ENCODE measurements at places on chromosomes 12 and 14.
A peak's percentile ranks its signal among the peaks of the same experiment; 100 is the strongest.

DNA sequence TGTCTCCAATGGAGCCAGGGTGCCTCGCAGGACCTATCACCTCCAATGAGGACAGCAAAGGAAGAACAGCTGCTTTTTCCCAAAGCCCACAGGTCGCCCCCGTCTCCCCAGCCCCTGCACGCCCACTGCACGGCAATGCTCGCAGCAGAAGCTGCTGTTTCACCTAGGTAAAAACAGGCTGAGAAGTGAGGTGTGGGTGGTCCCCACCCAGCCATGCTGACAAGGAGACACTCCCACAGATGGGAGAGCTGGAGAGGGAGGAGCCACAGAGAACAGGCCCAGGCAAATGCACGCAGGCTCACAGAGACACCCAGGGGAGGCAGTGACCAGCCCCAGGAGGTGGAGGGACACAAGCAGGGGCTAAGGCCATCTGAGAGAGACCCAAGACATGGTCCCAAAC lies 10.4 kb downstream of the CFAP73 start:
- no peak for DNase-seq

DNA sequence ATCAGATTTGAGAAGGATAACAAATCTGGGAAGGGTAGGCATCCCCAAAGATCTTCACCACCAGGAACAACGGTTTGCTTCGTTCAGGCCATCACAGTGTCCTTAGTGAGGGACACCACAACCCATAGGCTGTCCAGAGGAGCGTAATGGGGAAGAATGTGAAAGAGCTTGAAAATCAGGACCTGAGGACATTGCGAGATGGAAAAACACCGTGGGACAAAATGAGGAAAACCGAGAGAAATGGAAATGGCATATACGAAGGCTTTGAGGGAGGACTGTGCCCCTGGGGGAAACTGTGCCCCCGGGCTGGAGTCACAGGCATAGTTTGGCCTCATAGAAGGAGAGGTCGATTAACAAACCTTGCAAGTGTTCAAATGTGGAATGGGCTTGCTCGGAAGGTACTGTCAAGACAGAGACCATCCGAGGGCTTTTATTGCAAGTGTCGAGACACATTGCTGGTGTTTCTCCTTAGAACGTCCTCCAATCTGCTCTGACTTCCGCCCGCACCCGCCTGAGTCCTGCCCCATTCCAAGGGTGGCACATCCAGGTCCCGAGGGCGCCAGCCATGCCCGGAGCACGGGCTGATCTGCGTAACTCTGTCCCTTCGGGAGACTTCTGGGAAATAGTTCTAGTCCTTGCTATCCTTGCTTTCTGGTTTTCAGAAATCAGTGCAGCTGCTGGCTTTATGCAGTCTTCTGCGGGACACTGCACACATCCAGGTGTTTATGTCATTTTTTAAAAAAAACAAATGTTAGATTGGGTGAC lies 885 bp upstream of the PALS1 start:
- peak; percentile 4 for DNase-seq

DNA sequence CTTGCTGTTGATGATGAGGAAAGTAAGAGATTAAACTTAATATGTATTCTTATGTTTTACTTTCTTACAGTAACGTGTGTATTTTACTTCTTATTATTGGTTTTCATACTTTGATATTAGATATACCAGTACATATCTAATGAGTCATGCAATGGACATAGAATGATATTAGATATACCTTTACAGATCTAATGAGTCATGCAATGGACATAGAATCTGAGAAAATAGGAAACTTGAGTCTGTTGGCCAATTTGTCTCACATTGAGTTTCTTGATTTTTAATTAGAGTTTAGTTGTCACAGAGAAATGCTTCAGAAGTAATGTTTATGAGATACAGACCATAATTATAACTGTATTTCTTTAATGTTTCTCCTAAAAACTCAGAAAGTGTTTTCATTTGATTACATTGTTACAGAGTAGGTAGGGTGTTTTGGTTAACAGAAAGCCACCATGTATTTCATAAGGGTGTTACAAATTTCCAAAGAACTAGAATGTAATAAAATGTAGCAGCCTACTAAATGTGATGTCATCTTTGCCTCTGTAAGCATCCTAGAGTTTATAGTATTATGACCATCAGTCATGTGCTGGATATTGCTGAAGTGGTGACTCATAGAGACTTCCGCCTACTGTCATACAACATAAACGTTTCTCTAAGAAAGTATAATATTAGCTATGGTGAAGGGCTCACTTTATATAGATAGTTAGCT lies 3.0 kb downstream of the GAS2L3 start:
- no peak for DNase-seq

- DNase-seq: no peak
Measured at GRCh38 chr12:46786774-46787173, 39.0 kb downstream of the SLC38A4 start.

DNA sequence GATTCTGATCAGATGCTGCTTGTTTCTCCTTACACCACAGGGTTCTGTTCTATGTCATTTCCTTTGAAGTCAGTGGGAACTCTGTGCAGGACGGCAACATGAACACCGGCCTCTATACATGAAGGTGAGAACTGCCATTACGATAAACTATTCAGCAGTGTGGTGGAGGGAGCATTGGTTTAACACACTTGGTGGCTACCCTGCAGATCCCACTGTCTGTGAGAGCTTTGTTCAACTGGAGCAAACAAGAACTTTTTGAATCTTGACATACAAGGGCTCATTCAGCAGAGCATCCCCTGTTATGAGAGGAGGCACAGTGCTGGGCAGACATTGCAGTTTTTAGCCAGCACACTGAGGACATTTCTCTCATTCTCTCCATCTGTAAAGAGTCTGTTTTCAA lies 10.7 kb upstream of the FRS2 start:
- no peak for DNase-seq

DNA sequence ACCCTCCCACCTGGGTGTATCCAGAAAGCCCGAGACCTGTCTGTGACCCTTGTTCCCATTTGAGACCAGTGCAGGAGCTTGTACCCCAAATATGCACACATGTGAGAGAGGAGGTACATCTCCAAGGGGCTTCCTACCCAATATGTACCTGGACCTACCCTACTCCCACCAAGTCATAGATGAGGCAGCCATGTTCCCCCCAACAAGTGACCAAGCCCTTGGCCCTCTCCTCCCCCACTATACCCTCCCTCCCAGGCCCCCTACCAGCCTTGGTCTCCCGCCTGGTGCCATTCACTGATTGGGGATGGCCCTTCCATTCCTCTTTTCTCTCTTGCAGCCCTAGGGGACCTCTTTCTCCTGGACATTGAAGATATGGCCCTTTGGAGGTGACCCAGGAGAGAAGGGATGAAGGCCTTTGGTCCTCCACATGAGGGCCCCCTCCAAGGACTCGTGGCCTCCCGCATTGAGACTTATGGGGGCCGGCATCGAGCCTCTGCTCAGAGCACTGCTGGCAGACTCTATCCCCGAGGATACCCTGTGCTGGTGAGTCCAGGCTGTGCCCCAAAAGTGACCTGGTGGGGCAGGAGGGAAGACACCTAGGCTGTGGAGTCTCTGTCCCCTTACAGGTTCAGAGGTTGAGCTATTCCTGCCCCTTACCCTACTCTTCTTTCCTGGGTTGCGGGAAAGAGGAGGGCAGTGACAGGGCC lies 1.5 kb downstream of the PLEKHG6 start:
- no peak for DNase-seq

GRCh38 chr14:25136811-25137210 lies 86.9 kb upstream of the STXBP6 start:
- DNase-seq: no peak

GRCh38 chr12:52214421-52214802 lies 18.6 kb upstream of the KRT7 start:
- DNase-seq: no peak

- no peak for DNase-seq
Measured at GRCh38 chr14:93212432-93212831, 5.4 kb downstream of the UBR7 start.

GRCh38 chr14:78136695-78137094 lies 33.5 kb upstream of the NRXN3 start:
- DNase-seq: no peak

GRCh38 chr12:84561351-84561750 lies 351.2 kb downstream of the SLC6A15 start:
- no peak for DNase-seq

- no peak for DNase-seq
Measured at GRCh38 chr12:113014565-113014964, 36.2 kb downstream of the OAS2 start.

DNA sequence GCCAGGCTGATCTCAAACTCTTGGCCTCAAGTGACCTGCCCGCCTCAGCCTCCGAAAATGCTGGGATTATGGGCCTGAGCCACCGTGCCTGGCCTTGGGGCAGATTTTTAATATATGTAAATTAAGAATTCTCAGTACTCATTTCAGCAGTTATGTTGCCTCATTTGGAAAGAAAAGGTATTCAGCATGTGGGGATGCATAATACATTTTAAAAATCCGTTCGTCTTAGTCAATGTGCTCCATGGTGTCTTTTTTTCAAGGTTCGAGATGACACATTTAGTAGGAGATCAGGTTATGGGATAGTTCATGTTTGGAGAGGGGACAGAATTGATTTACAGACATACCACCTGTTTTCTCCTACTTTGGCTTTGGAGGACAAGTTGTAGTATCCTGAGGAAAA lies 10.2 kb downstream of the SYNE2 start:
- DNase-seq: no peak

DNA sequence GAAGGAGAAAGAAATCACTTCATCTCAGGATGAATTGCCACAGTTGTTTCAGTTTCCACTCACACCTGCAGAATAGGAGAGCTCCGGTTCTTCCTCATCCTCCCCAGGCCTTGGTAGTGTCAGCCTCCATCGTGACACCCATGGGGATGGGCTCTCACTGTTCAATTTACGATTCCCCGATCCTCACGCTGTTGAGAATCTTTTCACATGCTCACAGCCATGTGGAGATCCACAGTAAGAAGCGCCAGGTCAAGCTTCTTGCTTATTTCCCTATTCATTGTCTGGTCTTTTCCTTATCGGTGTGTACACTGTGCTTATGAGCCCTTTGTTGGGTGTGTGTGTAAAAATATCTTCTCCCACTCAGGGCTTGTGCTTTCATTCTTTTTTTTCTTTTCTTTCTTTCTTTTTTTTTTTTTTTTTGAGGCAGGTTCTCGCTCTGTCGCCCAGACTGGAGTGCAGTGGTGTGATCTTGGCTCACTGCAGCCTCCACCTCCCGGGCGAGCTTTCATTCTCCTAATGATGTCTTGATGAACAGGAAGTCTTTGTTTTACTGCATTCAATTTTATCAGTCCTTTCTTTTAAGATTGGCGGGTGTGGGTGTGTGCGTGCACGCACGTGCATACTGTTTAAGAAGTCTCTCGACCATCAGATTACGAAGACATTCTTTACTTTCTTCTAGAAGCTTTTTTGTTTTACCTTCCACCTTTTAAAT lies 21.5 kb downstream of the RIN3 start:
- peak; percentile 41 for DNase-seq

DNA sequence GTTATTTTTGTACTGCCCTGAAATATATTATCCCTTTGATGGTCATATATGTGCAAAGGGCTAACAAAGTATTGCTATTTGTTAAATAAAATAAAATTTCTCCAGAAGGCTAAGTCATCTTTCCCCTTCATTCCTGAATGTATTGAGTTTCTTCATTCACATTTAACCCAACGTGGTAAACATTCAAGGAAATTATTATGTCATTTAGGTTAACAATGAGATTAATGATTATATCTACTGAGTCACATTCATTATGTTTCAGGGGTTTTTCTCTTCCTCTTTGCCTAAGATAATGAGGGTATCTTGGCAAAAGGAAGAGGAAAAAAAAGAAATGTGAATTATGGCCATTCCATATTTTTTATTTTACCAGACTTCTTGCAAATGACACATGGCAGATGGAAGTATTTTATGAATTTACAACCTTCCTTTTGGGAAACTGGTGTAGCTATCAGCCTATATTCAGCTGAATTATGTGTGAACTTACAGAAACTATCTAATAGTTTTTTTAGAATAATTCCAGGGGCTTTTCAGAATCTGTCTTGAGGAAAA lies 27.2 kb downstream of the TSPAN8 start:
- no peak for DNase-seq

- no peak for DNase-seq
Measured at GRCh38 chr14:67371247-67372148, 11.4 kb downstream of the EIF2S1 start.

- DNase-seq: peak; percentile 46
Measured at GRCh38 chr12:104569346-104570173, 112.8 kb downstream of the CHST11 start.

GRCh38 chr12:61107118-61107517 lies 1153.1 kb upstream of the USP15 start:
- DNase-seq: no peak

- no peak for DNase-seq
Measured at GRCh38 chr12:117452112-117452511, 90.7 kb upstream of the NOS1 start.

GRCh38 chr14:53047307-53048069 lies 96.6 kb upstream of the FERMT2 start:
- no peak for DNase-seq
